T47D (cell line): ENCODE measurements at places on chromosomes 3 and 15.

- DNase-seq, result no peak
Observed at GRCh38 chr3:134827213-134827612, 32.2 kb downstream of the EPHB1 start.

DNA sequence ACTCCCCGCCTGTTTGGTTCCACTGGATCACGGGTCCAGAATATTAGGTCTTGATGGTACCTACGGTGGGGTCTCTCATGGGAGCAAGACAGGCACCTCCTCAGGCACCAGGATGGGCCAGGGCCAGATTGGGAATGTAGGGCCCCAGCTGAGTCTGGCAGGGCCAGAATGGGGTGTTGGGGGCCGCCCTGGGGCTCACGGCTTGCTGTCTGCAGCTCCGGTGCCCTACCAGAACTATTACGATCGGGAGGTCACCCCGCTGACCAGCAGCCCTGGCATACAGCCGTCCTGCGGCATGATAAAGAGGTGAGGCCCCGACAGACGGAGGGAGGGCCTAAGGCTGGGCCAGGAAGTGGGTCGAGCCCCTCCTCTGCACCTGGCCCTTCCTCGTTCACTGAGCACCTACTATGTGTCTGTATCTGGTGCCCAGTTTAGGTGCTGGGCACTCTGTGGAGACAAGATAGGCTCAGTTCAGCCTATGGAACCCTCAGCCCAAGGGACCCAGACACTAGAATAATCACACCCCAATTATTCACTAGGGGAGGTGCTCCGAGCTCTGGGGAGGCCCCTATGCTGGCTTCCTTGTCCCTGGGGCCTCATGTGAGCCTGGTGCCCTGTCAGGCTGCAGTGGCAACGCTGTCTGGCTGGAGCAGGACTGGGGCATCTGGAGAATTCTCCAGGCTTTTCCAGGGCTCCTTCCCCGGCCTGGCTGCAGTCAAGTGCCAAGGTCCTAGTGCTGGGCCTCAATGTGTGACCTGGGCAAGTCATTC, 37.9 kb downstream of the PSTPIP1 start:
- no peak for DNase-seq

GRCh38 chr3:143771939-143772338, 76.3 kb downstream of the SLC9A9 start:
- DNase-seq, result no peak

DNA sequence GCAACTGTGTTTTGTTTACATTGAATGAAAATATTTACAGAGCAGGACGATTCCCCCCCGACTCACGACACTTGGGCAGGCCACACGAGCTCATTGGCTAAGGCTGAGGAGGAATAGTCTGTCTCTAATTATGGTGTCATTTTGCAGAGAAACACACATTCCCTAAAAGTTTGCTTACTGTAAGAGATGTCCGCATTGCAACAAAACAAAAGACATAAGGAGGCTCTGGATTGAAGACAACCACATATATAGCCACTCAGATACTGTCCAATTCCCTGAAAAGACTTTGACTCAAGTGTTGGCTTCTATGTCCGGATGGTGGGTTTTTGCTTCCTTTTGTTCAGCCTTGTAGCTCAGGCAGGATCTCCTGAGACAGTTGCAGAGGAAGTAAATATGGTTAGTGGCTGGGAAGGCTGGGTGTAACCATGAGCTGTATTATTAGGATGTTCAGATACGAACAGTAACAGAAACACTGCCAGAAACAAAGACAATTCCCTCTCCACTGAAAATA, 170.4 kb downstream of the KLHL25 start:
- no peak for DNase-seq

DNA sequence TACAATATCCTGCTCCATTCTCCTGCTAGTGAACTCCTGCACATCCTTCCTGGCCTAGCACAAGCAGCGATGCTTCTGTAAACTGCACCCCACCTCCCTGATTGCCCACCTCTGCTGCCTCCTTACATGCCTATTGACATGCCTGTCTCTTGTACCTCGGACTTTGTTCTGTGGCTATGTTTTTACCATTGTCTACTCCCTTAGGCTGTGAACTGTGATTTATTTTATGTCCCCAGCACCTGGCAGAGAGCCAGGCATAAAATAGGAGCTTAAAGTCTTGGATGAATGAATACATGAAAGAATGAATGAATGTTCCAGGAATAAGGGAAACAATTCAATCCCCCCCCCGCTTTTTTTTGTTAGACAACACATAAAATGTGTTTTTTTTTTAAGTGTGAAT, 210.0 kb downstream of the MYRIP start:
- no peak for DNase-seq

- DNase-seq, result no peak
Observed at GRCh38 chr15:60701261-60702019, 222.5 kb upstream of the ICE2 start.

DNA sequence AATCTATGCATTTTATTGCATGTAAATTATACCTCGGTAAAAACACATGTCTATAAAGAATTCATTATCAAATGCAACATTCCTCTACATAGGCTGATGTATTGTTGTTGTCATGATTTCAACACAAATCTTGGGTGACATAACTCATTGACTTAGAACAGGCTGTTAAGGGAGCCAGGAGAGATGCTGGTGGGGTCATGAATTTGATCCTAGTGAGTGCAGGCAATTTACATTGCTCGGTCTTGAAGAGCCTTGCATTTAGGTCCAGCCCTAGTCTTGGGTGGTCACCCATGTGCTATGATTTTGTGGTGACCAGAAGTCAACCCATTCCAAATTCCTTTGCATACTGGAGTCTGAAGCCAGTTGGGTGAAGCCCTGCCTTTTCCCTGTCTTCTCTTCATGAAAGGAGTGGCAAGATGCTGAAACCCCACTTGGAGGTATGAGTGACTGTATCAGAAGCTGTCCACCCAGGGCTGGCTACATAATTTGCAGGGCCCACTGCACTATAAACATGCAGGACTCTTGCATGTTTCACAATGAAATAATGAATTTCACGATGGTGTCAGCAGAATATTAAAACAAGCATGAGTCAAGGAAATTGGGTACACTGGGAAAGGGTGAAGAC, 59.2 kb downstream of the RPLP1 start:
- no peak for DNase-seq

DNA sequence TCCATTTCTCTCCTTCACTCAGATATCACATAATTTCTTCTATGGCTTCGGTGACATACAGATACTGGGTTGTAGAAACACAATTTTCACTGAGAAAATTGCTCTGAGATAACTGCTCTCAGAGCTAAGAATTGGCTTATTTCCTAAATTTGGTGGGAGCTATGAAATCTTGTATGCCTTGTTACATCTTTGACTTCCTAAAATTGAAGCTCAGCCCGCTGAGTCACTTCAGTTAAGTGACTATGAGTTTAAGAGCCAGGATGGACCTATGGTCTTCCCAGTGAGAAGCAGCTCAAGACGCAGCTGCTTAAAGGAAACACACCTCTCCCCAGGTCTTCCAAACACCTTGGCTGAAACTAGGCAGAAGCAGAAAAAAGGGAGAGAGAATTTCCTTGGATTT, 56.4 kb downstream of the EFHB start:
- DNase-seq, result no peak

DNA sequence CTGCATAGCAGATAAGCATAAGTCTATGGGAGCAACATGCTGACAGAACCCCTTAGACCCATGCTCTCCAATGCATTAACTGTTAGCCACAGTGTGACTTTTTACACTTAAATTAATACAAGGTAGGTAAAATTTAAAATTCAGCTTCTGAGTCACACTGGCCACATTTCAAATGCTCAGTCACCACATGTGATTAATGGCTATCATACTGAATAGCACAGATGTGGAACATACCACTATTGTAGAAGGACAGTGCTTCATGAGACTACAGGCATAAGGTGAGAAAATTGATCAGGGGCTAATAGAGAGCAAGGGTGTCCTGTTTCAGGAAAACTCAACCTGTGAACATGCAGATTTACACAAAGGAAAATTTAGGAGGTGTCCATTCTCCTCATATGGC, 357.0 kb upstream of the SEMA6D start:
- DNase-seq, result no peak

GRCh38 chr15:29043736-29044502, 158.1 kb downstream of the APBA2 start:
- no peak for DNase-seq

- no peak for DNase-seq
Observed at GRCh38 chr3:107082527-107082926, 294.7 kb upstream of the CCDC54 start.

DNA sequence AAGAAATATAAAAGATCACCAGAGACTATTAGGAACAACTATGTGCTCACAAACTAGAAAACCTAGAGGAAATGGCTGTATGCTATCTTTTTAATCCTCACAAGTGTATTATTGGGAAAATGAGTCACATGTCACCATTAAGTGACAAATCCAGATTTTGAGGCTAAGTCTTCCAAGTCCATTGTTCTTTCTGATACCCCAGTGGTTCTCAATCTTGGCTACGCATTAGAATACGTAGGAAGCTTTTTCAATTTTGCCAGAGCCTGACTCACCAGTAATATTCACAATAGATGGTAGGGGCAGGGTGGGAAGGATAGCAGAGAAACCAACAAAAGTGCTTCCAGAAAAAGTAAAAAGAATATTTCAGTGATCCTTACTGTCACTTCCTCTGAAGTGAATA, 117.0 kb downstream of the FILIP1L start:
- no peak for DNase-seq

DNA sequence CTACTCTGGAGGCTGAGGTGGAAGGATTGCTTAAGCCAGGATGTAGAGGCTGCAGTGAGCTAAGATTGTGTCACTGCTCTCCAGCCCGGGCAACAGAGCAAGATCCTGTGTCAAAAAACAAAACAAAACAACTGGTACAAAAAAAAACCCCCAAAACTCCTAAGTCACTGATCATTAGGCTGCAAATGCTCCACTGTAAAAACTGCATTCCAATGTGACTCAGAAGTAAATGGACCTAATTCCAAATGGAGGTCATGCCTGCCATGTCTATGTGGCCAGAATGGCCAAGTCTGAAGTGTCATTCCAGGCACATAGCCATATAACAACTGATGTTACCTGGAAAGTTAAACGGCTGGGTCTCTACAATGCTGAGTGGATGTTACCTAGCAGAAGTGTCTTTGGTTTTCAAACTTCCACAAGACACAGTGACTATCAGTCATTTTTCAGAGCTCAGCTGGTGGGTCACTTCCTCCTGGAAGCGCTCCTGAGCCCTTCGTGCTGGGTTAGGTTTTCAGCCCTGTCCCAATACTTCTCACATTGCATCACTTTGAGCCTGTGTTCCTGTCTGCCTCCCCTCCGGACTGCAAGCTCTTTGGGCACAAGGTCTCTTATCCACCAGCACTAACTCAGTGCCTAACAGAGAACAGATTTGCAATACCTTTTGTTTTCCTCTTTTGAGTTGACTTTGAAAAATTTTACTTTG, 10.6 kb downstream of the FSTL1 start:
- DNase-seq, result no peak

DNA sequence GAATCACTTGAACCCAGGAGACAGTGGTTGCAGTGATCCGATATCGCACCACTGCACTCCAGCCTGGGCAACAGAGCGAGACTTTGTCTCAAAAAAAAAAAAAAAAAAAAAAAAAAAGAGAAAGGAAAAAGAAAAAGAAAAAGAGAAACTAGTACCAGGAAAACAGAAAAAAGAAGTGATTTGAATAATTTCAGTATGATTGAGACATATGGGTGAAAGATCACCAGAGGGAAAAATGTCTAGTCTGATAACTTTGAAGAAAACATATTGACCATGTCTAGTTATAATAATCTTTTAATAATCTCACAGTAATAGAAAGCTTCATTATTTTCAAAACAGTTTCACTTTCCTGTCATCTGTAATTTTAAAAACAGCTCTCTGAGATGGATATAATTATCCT, 16.4 kb downstream of the TGFBR2 start:
- no peak for DNase-seq

- DNase-seq, result peak; percentile 81
Observed at GRCh38 chr15:85730001-85730820, 64.5 kb downstream of the KLHL25 start.

DNA sequence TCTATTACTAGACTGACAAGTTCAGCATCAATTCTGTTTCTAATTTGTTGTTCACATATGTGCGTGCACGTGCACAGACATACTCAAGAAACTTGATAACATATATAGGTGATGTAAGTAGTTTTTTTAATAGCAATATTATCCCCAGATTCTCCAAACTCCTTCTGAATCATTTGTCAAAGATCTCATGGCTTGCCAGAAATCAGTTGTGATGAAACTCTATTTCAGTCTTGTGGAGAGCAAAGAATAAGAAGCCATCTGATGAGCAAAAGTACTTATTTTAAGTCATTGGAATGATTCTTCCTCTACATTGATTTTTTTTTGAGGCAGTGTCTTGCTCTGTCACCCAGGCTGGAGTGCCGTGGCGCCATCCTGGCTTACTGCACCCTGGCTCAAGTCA, 167.0 kb upstream of the TBL1XR1 start:
- DNase-seq, result no peak

- DNase-seq, result peak; percentile 60
Observed at GRCh38 chr3:174639970-174640369, 219.2 kb upstream of the NAALADL2 start.

- DNase-seq, result no peak
Observed at GRCh38 chr3:40681658-40682055, 156.9 kb downstream of the ZNF621 start.

GRCh38 chr3:55175423-55175822, 247.6 kb upstream of the LRTM1 start:
- no peak for DNase-seq

DNA sequence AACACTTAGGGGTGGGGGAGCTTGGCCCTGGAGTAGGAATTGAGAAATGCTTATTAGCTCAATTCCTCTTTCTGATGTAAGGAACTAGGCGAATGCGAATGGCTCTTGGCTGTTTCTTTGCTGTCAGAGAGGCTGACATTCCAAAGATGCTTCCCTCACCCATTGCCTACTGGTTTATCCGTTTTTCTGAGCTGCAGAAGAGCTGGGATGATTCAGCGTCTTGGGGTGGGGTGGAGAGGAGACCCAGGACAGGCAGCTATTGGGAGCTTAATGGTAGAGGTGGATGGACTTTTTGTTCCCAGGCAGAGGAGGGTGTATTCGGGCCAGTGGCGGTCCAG, 9.8 kb downstream of the PLEKHO2 start:
- DNase-seq, result no peak

DNA sequence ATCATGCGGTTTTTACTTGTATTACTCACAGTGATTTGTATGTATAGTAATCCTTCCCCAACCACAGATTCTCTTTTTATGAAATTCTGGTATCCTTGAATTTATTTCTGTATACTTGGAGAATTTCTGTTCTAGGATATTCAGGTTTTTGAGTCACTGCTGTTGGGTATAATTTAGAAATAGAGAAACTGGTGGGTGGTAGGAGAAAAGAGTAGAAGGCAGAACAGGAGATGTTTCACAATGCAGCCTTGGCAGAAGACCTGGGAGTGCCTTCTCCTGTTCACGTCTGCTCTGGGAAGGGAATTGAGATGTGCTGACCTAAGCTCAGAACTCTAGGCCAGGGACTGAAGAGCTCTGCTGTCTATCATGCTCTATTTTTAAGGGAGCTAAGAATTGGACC, 193.6 kb downstream of the EPHB1 start:
- DNase-seq, result no peak

GRCh38 chr3:115996420-115997108, 373.3 kb downstream of the GAP43 start:
- DNase-seq, result no peak
